ENCODE measurements at places on chromosomes 1 and 21. TPM values are rescaled to one million over a fixed set of nuclear protein-coding genes. Genes with fewer than 3 reads are reported as not detected.

Gene IFI16
- total RNA-seq, result 68.6 TPM

Gene CLCN6
- 37.4 TPM for total RNA-seq

Gene NUCKS1
- 84.7 TPM for total RNA-seq

Gene TNFRSF8
- under 0.01 TPM for total RNA-seq

Gene SAMSN1
- total RNA-seq, result not detected

All from placental pericyte (primary cell).